ENCODE measurements at places on chromosomes 5 and 9.

DNA sequence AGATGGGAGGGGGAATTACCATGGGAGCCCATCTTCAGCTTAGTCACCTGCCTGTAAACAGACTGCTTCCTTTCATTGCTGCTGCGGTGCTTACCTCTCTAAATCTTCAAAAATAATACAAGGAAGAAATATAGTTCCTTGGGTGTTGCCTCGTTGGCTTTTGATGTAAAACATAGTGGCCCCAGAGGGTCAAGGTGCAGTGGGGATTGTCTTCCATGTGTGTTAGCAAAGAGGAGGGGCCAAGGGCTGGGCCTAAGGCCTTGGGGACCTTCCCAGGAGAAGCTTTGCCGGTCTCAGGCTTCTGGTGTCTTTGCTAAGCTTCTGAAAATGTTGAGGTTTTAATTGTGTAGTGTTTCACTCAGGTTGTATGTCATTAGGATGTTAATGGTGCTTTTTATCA is 90.0 kb downstream of the PDE8B start:
- DNase-seq: no peak

GRCh38 chr9:6413365-6414246 is 607 bp downstream of the UHRF2 start:
- no peak for DNase-seq

GRCh38 chr9:14532456-14533115 is 160.6 kb downstream of the ZDHHC21 start:
- DNase-seq: no peak

DNA sequence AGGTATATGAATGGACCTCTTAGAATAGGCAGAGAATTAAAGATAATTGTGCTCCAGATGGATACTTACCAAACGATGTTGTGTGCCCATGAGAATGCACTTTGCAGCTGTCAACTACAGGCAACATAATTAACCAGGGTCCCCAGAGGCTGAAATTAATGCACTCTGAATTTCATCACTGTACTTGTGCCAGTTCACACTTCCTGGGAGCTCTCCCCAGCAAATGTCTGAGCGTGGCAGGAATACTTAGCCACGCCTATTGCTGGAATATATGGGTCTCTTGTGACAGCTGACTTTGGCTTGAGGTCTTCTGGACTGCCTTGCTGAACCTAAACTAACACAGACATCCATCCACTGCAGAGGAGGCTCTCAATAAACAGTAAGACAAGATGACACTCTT is 11.9 kb upstream of the C1QTNF2 start:
- DNase-seq: no peak

DNA sequence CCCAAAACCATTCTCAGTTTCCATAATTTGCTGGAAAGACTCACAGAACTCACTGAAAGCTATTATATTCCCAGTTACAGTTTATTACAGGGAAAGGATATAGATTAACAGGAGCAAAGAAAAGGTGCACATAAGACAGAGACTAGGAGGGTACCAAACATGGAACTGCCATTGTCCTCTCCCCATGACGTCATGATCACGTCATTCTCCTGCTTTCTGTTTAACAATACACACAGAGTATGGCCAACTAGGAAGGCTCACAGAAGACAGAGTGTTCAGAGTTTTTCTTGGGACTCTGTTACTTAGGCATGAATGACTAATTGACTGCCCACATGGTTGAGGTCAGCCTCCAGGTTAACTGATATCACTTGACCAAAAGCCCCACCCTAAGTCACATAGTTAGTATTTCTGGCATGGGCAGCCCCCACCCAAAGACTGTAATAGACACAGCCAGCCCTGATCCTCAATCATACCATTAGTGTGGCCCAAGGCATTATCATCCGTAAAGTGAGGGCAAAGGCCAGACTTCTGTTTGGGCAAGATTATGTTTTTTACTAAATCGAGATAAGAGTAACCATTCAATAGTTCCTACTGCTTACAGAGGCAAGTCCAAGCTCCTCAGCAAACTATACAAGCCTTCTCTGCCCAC is 353.5 kb upstream of the POU5F2 start:
- no peak for DNase-seq

DNA sequence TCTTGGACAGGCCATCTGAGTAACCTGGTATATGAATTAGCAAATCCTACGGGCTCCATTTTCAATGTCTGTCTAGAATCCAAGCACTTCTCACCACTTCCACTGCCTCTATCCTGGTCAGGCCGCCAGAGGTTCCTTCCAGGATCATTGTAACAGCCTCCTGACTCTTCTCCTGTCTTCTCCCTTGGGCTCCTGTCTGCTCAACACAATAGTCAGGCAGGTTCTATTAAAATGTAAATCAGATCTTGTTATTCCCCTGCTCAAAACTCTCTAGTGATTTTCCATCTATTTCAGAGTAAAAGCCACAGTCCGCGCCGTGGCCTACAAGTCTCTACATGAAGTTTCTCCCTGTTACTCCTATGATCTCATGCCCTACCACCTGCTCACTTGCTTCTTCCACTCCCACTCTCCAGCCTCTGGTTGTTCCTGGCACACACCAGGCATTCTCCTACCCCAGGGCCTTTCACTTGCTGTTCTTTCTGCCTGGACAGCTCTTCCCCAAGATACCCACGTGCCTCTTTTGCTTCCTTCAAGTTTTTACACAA is 21.7 kb downstream of the ZNF366 start:
- no peak for DNase-seq

GRCh38 chr9:14188538-14188937 is 125.4 kb downstream of the NFIB start:
- DNase-seq: no peak
